GOT3 (cell line): ENCODE measurements at places on chromosomes 4 and X.

DNA sequence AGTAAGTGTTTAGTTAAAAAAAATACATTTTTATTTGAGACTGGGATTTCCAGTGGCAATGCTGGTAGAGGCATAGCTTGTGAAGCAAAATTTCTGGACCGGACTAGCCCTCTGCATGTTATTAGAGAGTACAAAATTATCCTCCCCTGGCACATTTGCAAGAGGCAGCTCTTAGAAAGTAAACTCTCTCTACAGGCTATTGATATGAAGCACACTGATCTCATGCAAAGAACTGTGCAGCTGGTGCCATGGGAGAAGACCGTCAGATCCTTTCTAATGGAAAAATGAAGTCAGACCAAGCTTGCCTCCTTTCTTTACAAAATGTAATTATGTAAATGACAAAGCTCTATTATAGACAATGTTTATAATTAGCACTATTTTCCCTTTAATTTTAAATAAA is 2717.2 kb downstream of the PCDH7 start:
- no peak for DNase-seq

DNA sequence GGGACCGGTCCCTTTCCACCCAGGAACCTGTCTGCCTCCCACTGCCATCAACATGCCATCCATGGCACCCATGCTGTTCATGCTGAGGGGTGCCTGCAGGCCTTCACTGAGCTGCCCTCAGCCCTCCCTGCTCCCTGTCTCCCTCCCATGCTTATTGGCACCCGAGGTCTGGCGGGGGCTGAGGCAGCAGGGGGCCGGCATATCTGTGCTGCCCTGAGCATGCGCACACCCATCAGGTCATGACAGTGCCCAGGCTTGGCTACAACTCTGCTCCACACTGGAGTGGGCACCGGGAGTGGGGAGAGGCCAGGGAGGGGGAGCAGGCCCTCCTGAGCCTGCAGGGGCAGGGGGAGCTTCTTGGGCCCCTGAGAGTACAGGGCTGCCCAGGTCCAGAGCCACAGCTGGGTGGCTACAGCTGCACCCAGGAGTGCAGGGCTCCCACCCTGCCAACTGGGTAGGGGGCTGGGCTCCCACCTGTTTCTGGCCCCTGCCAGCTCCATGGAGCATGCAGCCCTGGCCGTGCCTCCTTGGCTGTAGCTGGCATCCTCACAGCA is 395.8 kb upstream of the DMD start:
- no peak for DNase-seq

- no peak for DNase-seq
Measured at GRCh38 chrX:70052895-70053615, 3.3 kb upstream of the AWAT2 start.

- no peak for DNase-seq
Measured at GRCh38 chrX:56744996-56745395, 16.0 kb downstream of the NBDY start.

DNA sequence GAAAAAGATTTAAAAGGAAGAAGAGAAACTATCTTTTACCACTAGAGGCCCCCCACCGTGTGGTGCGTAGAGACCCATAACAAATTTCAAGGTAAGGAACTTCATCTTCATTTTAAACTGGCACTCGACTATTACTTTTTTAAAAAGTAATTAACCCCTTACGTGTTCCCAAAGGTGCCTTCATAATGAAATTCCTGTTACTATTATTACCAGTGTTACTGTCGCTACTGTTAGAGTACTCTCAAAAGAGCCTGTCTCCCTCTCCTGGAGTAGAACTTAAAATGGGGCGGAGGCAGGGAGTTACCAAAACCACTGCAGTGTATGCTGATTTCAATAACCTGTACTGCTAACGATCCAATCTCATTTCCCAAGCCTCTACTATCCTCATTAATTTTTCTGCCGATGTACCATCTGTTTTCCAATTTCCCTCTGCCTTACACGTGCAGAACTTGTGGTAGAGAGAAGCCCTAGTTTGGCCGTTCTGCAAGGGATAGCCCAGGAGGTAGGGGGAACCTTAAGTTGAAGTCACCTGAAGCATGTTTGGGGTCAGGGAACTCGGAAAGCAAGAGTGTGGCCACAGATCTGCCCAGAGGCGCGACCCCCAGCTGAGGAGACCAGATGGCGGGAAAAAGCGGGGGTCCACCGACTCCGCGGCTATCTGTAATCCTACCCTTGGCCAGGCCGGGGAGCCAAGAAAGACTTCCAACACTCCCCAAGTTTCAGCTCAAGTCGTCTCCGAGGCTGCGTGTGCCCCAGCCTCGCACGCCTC is 720 bp upstream of the STK26 start:
- DNase-seq, result no peak

- no peak for DNase-seq
Measured at GRCh38 chr4:66372706-66373105, 702.4 kb upstream of the EPHA5 start.

- DNase-seq, result no peak
Measured at GRCh38 chr4:163384434-163384833, 40.7 kb downstream of the NPY5R start.

- DNase-seq, result no peak
Measured at GRCh38 chr4:37889849-37890800, 759 bp upstream of the TBC1D1 start.
